Stimulated activated CD8-positive, alpha-beta memory T cell treated with anti-CD3 and anti-CD28 coated beads, Interleukin-7, amount 100 ng/mL, for 48 hours (primary cell): ENCODE measurements at places on chromosomes 4 and X.

GRCh38 chr4:6252051-6252450 lies 17.6 kb upstream of the WFS1 start:
- no peak for DNase-seq

- no peak for DNase-seq
These were observed 395.7 kb downstream of the TRIML1 start for GRCh38 chr4:188534917-188535316.

- DNase-seq = no peak
These were observed 898.8 kb downstream of the C4orf33 start for GRCh38 chr4:129994715-129995114.

DNA sequence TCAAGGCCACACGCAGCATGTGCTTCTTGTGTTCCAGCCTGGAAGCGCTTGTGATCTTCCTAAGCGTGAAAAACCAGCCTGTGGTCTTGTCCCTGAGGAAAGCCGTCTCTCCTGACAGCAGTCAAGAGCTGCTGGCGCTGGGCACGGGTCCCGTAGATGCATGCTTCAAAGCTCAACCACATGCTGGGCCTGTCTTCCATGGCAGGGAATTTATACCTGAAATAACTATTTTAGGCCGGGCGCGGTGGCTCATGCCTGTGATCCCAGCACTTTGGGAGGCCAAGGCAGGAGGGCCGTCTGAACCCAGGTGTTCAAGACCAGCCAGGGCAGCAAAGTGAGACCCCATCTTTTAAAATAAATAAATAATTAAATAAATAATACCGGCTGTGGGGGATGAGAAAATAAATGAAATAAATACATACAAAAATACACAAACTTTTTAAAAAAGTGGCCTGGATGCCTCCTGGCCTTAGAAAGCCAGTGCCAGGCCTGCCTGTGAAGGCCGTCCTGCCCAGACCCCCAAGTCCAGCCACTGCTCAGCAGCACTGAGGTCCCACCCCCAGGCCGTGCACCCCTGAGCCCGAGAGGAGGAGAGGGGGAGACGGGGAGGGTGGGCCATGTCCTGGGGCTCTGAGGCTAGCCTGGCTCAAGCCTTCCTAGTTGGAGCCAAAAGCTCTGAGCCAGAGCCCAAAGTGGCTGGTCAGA lies 10.4 kb downstream of the LRPAP1 start:
- DNase-seq = no peak

GRCh38 chr4:174118171-174118570 lies 165.3 kb downstream of the FBXO8 start:
- no peak for DNase-seq
